ENCODE measurements at places on chromosomes 12 and 14. TPM values are rescaled to one million over a fixed set of nuclear protein-coding genes. Genes with fewer than 3 reads are reported as not detected.

DNAL1 gene
- 15.2 TPM for total RNA-seq

WNT5B gene
- 36.9 TPM for total RNA-seq

GRCh38 chr12:109626378-109627115 lies 53.0 kb downstream of the MVK start:
- DNase-seq, result no peak

GRCh38 chr14:68939181-68939892 lies 39.8 kb downstream of the ACTN1 start:
- DNase-seq, result no peak

TMBIM4 gene
- 115 TPM for total RNA-seq

- no peak for DNase-seq
These were observed 795 bp upstream of the ACOT2 start for GRCh38 chr14:73567951-73568885.

GRCh38 chr12:89486264-89486663 lies 38.3 kb downstream of the GALNT4 start:
- DNase-seq, result no peak

- DNase-seq, result no peak
These were observed 414.8 kb upstream of the LMO3 start for GRCh38 chr12:17020765-17021164.

GRCh38 chr12:89980236-89980635 lies 271.6 kb upstream of the ATP2B1 start:
- no peak for DNase-seq

DNA sequence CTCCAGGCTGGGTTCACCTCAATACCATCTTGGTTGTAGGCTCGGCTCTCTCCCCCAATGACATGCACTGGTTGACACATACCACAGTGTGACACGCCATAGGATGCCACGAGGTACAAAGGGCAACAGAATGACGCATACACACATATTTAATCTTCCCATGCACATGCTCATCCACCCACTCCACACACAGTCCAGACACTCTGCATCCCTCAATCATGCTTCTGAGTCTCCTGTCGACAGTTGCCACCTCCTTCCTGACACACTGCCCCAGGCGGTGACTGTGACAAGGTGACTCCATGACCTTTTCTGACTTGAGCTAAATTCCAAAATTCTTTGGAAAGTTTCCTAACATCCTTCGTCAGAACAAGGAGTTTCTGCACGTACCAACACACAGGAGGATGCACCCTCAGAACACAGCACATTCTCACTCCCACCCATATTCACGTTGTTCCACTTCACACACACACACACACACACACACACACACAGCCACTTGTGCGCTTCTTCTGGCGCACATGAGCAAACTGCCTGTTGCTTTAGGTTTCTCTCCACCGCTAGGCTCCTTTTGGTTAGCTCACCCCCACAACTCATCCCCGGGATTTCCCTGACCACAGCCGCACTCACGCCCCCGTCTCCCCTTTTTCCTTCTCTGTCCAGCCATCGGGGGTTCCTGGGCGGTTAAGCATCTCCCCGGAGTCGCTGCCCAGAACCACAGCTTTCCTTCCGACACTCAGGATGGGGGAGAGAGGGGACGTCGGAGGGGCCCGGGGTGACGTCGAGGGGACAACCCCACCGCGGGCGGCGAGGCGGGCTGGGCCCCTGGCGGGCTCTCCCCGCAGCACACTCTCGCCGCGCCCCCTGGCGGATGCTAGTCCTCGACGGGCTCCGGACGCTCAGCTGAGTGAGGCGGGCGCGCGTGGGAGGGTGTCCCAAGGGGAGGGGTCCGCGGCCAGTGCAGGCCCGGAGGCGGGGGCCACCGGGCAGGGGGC lies 536 bp upstream of the WNT1 start:
- no peak for DNase-seq

GRCh38 chr12:116226026-116226425 lies 51.5 kb downstream of the MED13L start:
- DNase-seq, result no peak

- no peak for DNase-seq
These were observed 12.3 kb downstream of the ZC2HC1C start for GRCh38 chr14:75081660-75082229.

DNAI7 gene
- 0.10 TPM for total RNA-seq

IL23A gene
- 0.41 TPM for total RNA-seq

DLK1 gene
- 0.69 TPM for total RNA-seq

KLHL33 gene
- not detected for total RNA-seq

GRCh38 chr12:40831916-40832315 lies 139.7 kb downstream of the CNTN1 start:
- DNase-seq, result no peak

CCDC85C gene
- 96.6 TPM for total RNA-seq

ADAMTS20 gene
- total RNA-seq, result not detected

GRCh38 chr12:89948271-89949175 lies 239.9 kb upstream of the ATP2B1 start:
- no peak for DNase-seq

DNA sequence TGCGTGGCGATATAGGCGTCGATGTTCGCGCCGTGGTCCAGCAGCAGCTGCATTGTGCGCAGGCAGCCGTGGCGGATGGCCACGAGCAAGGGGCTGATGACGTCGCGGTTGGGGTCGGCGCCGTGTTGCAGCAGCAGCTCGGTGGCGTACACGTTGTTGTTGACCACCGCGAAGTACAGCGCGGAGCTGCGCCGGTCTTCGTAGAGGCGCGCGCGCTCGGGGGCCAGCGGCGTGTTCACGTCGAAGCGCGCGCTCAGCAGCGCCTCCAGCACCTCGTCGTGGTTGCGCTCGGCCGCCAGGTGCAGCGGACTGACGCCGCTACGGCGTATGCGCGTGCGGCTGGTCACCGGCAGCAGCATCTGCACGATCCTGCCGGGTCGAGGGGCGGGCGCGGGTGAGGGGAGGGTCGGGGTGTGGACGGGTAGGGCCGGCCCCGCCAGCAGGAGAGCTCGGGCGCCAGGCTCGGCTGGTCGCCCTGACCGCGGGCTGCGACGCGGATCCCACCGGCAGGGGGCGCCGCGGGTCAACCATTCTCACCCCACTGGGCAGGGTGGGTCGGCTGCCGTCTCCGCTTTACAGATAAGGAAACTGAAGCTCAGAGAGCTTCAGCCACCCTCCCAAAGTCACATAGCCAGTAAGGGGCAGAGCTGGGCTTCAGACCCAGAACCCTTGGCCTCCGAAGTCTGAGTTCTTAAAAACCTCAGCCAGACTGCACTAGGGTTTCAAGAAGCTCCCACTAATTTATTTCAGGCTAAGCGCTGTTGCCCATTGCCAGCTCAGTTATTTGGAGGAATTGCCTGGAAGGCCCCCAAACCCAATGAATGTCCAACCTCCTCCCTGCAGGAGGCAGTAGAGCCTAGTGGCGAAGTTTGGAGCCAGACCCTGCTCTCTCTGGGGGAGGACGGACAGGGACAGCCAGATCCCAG lies 12.4 kb downstream of the FAM181A start:
- no peak for DNase-seq

FAIM2 gene
- 0.49 TPM for total RNA-seq

DNA sequence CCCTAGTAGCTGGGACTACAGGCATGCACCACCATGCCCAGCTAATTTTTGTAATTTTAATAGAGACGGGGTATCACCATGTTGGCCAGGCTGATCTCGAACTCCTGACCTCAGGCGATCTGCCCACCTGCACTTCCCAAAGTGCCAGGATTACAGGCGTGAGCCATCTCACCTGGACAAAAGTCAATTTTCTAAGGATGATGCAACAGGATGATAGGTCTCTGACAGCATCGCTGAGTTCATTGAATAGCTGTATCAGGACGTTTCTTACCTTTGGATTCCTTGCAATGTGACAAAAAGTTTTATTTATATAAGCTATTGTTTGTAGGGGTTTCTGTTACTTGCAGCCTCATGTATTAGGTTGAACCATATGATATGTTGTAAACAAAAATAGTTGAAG lies 55.5 kb upstream of the PCED1B start:
- DNase-seq, result no peak

BDKRB2 gene
- total RNA-seq, result 0.05 TPM

- DNase-seq, result no peak
These were observed 8.6 kb downstream of the TC2N start for GRCh38 chr14:91858536-91859275.

GRCh38 chr12:131671276-131671675 lies 39.6 kb upstream of the SFSWAP start:
- no peak for DNase-seq

TPPP2 gene
- not detected for total RNA-seq

- DNase-seq, result no peak
These were observed 694.0 kb upstream of the USP15 start for GRCh38 chr12:61566183-61566582.

PRB2 gene
- total RNA-seq, result not detected

DNA sequence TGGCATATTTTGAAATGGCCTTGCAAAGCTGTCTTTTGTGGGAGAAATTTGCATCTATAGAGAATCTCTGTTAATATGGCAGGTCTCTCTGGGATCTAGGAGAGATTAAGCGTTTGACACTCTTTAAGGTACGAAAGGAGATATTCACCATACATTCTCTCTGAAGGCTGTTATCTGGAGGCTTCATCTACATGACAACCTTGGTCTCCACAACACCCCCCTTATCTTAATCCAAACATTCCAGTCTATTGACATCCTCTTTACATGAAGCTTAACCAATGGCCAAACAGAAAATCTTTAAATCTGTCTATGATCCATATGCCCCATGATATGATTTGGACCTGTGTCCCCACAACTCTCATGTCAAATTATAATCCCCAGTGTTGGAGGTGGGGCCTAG lies 137.4 kb downstream of the DERA start:
- DNase-seq, result no peak

DNA sequence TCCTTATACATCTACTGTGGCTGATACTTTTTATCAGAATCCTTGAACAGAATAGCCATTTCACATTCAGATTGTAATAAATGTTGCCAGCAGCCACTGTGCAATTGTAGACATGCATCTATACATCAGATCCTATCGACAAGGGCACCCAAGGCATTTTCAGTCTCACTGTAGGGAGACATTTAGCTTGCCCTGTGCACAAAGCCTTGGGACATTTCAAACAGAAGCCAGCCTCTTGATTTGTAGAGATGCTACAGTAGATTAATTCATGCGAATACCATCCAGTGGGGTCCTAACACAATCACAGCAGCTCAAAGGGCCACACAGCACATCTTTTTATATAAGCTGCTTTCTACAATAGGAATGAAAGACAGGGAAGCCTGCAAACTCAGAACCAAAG lies 81.4 kb downstream of the SLC8A3 start:
- no peak for DNase-seq

GRCh38 chr12:71187379-71187778 lies 29.6 kb upstream of the TSPAN8 start:
- no peak for DNase-seq

GRCh38 chr12:58270966-58271705 lies 329.8 kb downstream of the ATP23 start:
- DNase-seq, result no peak

Data from Panc1 (cell line).